ENCODE measurements at places on chromosomes 3 and 15.

DNA sequence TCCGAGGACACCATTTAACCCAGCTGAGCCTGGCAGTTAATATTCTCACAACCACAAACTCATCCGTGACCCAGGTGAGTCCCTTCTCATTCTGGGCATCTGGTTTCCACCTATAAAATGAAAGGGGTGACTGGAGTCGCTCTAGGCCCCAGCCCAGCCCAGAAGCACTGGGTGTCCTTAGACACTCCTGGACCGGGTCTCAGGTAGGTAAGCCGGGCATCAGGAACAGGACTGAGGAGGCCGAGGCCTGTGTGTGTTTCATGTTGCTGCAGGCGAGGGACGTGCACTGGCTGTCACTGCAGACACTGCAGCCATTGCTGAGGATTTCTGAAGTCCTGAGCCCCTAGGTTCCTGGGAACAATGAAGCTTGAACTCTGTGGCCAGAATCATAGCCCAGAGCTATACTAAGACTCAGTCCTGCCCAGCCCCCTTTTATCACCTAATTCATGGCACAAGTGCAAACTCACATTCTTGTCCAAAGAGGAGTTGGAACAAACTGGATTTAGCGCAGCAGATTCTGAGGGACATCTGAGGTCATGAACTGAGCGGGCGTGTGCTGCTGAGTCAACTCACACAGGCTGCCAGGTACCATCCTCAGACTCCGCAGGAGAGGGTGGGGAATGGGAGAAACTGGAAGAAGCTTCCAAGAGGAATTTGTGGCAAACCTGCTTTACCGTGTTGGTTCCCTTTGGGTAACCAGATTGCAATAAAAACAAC is 184.9 kb downstream of the FAM43A start:
- H3K27ac ChIP-seq = peak overlapping the region; percentile 76
- no peaks in the 10 kb centered on the region for H3K36me3 ChIP-seq
- peaks cover 64% of the 10 kb centered on the region for H3K4me1 ChIP-seq

- H3K36me3 ChIP-seq = no peaks in the 10 kb centered on the region
- no peaks in the 10 kb centered on the region for H3K27me3 ChIP-seq
- no peaks in the 10 kb centered on the region for H3K4me1 ChIP-seq
Observed at GRCh38 chr15:67869701-67870100, 29.9 kb upstream of the RNU6-1 start.

DNA sequence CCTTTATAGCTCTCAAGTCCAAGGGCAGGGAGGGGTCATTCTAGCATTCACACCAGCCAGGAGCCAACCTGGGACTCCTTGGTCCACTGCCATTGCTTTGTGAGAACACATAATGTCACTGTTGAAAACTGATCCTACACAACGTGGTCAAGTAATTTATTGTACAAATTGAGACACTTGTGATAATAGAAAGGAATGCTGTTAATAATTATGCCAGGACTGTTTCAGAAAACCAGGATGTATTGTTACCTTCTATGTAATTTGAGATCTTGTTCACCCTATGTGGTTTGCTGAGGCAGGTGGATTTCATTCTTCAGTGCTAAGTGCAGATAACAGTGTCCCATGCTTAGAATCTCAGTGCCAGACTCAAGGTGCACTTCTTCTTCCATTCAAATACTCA is 33.3 kb downstream of the TMCO5A start:
- no peaks in the 10 kb centered on the region for H3K36me3 ChIP-seq
- no peaks in the 10 kb centered on the region for H3K27me3 ChIP-seq
- no peaks in the 10 kb centered on the region for H3K4me1 ChIP-seq
- H3K27ac ChIP-seq = no peak overlapping the region
- DNase-seq = no peak
- no peak overlapping the region for H3K4me3 ChIP-seq

DNA sequence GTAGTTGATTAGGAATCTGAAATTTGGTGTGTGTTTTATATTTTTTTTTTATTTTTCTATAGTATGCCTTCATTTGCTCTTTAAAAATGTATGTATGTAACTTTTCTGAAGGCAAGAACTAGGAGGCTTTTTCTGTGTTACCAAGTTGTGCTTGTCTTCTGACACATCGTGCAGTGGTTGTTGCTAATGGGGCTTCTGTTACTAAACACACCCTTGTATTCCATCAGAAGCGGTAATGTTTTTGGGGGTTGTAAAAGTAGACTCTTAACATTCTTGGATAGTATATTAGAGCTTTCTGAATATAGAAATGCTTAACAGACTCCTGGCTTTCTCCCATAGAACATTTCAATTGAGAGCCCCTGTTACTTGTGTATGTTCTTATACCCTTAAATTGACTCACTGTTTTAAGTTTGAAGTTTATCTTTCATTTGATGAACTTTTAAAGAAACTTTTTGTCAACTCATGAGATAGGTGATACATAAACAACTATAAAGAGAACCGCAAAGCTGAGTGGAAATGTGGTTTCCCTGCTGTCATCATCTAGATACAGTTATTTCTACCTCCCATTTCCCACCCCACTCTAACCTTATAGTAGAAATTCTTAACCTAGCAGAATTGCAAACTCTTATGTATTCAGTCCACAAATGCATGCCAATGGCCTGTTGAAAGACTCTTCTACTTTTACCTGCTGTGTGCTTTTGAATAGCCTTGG is 2.5 kb downstream of the TIPARP start:
- H3K36me3 ChIP-seq = no peaks in the 10 kb centered on the region
- H3K27me3 ChIP-seq = no peaks in the 10 kb centered on the region
- H3K27ac ChIP-seq = no peak overlapping the region
- H3K4me3 ChIP-seq = no peak overlapping the region
- H3K4me1 ChIP-seq = peaks cover 51% of the 10 kb centered on the region
- DNase-seq = no peak

- H3K4me3 ChIP-seq = no peak overlapping the region
- no peak for DNase-seq
- no peaks in the 10 kb centered on the region for H3K27me3 ChIP-seq
- H3K36me3 ChIP-seq = no peaks in the 10 kb centered on the region
Observed at GRCh38 chr3:115930922-115931321, 307.6 kb downstream of the GAP43 start.

DNA sequence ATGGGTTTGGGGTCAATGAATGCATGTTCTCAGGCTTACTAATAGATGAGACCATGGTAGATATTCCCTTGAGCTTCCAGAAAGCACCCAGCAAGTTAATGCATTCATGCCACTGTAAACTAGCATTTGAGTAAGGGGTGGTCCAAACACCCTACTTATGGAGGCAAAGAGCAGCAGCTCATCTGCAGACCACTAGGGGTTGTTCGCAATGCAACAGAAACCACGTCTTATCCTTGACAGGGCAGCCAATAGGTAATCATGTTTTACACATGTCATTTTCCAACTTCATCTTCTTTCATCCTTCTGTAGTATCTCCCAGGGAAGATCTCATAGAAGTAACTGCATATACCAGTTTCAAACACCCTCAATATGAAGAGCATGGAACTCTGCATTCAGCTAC is 330.2 kb downstream of the RORA start:
- H3K4me3 ChIP-seq = no peak overlapping the region
- no peak for DNase-seq
- H3K27me3 ChIP-seq = no peaks in the 10 kb centered on the region
- no peaks in the 10 kb centered on the region for H3K36me3 ChIP-seq
- no peak overlapping the region for H3K27ac ChIP-seq
- peaks cover 6% of the 10 kb centered on the region for H3K4me1 ChIP-seq

DNA sequence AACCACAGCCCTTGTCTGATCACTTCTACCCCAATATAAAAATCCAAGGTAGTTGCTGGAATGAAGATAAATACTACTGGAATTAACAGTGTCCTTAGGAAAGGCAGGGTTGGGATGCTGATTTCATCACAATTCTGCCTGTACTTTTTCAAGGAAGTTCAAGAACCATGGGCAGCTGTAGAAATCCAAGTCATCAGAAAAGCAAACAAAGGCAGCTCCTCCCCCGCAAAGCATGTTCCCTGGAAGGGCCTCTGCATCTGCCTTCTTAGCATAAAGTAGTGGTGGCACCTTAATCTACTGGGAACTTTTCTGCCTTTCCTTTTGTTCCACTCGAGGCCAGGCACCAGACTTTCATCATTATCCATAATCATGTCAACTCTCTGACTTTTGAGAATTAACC is 54.4 kb downstream of the ERC2 start:
- H3K27ac ChIP-seq = no peak overlapping the region
- DNase-seq = no peak
- no peaks in the 10 kb centered on the region for H3K36me3 ChIP-seq

DNA sequence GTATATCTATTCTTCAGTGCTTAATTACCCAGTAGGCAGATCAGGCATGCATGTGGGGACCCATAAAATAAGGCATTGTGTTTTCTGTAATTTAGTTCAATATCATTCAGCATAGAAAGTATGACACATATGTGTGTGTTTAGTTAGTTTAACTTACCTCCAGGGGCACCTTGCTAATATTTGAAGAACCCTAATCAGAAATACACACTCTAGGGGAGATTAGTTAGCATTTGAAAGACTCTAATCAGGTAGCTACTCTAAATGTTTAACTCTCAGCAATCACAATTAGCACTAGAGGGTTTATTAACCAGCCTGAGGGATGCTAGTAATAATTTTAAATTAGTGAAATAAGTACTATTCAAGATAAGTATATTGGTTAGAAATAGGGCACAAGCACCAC is 104.5 kb downstream of the ECT2 start:
- no peak for DNase-seq
- no peaks in the 10 kb centered on the region for H3K36me3 ChIP-seq
- no peak overlapping the region for H3K4me3 ChIP-seq

DNA sequence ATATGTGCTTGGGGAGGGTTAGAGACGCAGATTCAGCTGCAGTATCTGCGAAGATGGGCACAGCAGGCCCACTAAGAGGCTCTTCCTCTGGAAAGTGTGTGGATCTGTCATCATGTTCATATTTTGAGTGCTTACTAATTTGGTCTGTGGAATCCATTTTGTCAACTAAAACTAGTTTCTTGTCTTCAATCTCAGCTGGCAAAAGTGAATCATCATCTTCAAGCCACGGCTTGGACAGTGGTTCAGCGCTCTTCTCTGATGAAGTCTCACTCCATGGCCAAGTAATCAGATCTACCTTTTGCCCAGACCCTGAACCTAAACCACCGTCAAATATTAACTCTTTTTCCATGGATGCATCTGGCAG is 76.2 kb downstream of the IMPG2 start:
- no peak overlapping the region for H3K4me3 ChIP-seq
- H3K36me3 ChIP-seq = no peaks in the 10 kb centered on the region
- DNase-seq = no peak
- no peak overlapping the region for H3K27ac ChIP-seq
- no peaks in the 10 kb centered on the region for H3K27me3 ChIP-seq

- DNase-seq = no peak
- no peaks in the 10 kb centered on the region for H3K27me3 ChIP-seq
- peak overlapping the region; percentile 50 for H3K27ac ChIP-seq
Observed at GRCh38 chr15:68493629-68494028, 61.7 kb upstream of the ITGA11 start.

DNA sequence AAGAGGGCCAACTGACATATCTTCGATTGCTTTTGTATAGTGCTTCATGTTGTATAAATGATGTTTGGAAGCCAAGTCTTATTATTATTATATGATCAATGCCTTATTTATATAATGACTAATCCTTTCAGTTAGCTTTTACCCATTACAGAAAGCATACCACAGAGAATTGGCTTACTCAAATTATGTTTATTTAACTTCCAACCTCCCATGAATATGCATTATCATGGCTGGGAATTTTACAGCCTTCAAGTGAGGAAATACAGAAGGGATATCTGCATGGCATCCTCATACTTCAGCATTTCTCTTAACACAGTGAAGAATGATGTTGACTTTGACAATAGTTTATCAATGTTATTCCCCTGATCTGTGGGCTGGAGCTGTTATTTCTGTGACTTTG is 225.9 kb upstream of the GAP43 start:
- H3K4me1 ChIP-seq = no peaks in the 10 kb centered on the region
- H3K4me3 ChIP-seq = no peak overlapping the region
- no peak for DNase-seq
- H3K27me3 ChIP-seq = no peaks in the 10 kb centered on the region
- H3K36me3 ChIP-seq = no peaks in the 10 kb centered on the region

DNA sequence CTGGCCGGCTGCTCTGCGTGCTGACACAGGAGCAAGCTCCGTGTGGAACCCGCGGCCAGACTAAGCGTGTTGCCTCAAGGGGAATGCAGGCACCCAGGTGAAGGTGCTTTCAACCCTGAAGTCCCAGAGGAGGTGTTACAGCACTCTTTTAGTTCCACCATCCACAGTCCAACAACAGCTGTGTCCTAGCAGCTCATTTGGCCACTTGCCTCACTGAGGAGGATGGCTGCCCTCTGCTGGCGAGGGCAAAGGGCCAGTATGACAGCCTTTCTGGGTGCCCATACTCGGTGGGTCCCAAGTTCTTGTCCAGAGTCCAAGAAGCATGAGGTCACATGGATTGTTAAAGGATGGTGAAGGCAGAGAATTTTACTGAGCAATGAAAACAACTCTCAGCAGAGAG is 87.8 kb downstream of the C3orf85 start:
- H3K27ac ChIP-seq = no peak overlapping the region
- no peak overlapping the region for H3K4me3 ChIP-seq
- H3K36me3 ChIP-seq = no peaks in the 10 kb centered on the region
- no peaks in the 10 kb centered on the region for H3K27me3 ChIP-seq
- H3K4me1 ChIP-seq = no peaks in the 10 kb centered on the region

DNA sequence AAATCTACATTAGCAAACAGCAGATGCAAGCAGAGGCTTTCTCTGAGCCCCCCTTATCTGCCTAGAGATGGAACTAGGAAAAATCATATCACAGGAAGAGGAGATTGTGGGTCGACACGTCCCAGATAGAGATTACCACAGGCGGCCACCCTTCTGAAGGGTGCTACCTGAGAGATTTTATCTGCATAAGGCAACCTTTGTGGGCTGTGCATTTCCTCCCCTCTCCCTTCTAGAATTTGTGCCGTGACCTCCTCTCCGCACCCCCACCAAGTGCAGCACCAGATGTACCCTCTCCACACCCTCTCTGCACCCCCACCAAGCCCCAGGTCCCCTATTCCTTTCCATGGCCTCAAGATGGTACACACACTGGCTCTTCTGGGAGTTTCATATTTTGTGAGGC is 27.4 kb downstream of the METTL6 start:
- DNase-seq = no peak
- peaks cover 6% of the 10 kb centered on the region for H3K36me3 ChIP-seq

- no peaks in the 10 kb centered on the region for H3K4me1 ChIP-seq
- H3K27ac ChIP-seq = no peak overlapping the region
- DNase-seq = no peak
- no peaks in the 10 kb centered on the region for H3K36me3 ChIP-seq
- no peak overlapping the region for H3K4me3 ChIP-seq
- no peaks in the 10 kb centered on the region for H3K27me3 ChIP-seq
Observed at GRCh38 chr3:115999001-115999585, 375.8 kb downstream of the GAP43 start.

- H3K4me1 ChIP-seq = no peaks in the 10 kb centered on the region
- no peaks in the 10 kb centered on the region for H3K27me3 ChIP-seq
- no peak for DNase-seq
- no peak overlapping the region for H3K4me3 ChIP-seq
- H3K27ac ChIP-seq = no peak overlapping the region
Observed at GRCh38 chr15:94722024-94722636, 490.8 kb downstream of the MCTP2 start.

GRCh38 chr3:65729973-65730372 is 308.7 kb downstream of the MAGI1 start:
- H3K36me3 ChIP-seq = no peaks in the 10 kb centered on the region
- H3K4me3 ChIP-seq = no peak overlapping the region
- H3K27me3 ChIP-seq = no peaks in the 10 kb centered on the region
- no peak for DNase-seq

- no peak for DNase-seq
- no peak overlapping the region for H3K4me3 ChIP-seq
- no peak overlapping the region for H3K27ac ChIP-seq
- peaks cover 15% of the 10 kb centered on the region for H3K4me1 ChIP-seq
- H3K27me3 ChIP-seq = no peaks in the 10 kb centered on the region
- H3K36me3 ChIP-seq = no peaks in the 10 kb centered on the region
Observed at GRCh38 chr3:189983612-189984011, 137.1 kb downstream of the P3H2 start.
